IPS-NIHi11 (cell line): ENCODE measurements at places on chromosomes 1 and 21.

DNA sequence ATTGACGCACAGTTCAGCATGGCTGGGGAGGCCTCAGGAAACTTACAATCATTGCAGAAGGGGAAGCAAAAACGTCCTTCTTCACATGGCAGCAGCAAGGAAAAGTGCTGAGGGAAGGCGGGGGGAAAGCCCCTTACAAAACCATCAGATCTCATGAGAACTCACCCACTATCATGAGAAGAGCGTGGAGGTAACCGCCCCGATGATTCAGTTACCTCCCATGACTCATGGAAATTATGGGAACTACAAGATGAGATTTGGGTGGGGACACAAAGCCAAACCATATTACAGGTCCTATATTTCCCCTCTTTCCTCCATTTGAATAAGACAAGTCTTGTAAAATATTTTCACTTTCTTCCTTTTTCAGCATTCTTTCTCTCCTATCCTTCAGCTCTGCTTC lies 7.7 kb upstream of the TTLL7 start:
- no peak for DNase-seq

DNA sequence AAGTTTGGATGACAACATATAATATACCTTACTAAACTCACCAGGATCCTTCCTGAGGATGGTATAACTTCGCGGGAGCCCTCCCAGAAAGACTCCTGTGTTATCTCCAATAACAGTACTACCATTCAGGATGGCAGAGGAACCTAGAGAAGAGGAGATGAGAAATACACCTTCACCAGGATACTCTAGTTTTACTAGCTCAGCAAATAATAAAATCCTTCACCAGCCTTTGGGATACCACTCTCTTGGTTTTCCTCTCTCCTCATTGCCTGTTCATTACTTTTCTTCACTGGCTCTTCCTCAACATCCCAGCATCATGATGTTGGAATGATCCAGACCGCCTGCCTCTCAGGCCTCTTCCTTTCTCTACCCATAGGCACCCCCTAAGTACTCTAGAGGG lies 336.6 kb downstream of the USH2A start:
- no peak for DNase-seq

- no peak for DNase-seq
Observed at GRCh38 chr1:11324567-11325165, 51.7 kb downstream of the UBIAD1 start.

GRCh38 chr1:61452176-61453035 lies 272.5 kb downstream of the TM2D1 start:
- DNase-seq, result no peak

DNA sequence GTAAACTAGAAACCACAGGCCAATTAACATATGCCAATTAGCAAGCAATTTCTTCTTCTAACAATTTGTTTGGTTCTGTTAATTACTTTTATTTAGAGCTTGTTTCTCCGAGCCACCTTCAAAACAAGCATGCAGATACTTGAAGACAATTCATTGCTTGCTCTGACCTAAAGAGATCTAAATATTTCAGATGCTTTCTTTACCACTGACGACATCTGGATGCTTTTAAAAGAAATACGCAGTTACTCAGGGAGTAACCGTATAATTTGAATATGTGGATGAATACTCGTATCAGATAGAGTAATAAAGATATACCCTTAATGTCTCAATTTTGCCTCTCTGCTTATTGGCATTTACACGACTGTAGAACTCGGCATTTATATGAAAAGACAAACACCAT lies 390.0 kb downstream of the DISC1 start:
- no peak for DNase-seq

- DNase-seq, result no peak
Observed at GRCh38 chr1:55816456-55817426, 601.6 kb upstream of the USP24 start.

DNA sequence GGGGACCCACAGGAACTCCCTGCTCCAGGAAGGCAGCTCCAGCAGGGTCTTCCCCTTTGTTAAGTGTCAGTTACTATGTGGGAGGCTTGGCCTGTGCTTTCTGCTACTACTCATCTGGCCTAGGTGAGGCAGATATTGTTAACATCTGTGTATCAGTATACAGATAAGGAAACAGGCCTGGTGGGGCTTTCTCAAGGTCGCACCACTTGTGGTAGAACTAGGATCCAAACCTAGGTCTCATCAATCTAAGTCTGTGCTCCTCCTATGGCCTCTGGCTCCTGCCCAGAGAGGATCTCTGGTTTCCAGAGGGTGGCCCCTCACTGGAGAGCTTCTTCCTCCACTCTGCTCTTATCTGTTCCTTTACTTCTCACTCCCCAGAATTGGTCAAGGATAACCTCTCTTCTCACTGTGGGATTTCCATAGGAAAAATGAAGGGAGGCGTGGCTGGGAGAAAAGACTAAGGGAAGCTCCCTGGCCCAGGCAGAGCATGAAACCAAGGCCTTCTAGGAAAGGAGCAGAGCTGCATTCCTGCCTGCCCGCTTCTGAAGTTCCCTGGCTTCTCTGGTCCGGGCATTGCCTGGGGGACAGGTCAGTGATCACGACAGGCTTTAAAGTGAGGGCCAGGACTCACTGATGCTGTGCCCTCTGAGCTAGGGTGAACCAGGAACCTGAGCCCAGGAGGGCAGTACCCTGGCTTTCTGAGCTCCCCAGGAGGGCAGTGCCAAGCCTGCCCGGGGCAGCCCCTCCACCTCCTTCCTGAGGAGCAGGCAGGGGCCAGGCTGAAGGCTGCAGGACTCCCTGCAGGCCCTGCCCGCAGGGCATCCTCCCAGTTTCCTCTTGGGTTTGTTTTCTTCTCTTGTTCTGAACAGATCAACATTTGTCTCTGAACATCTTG lies 5.8 kb downstream of the KCNC4 start:
- DNase-seq, result no peak

GRCh38 chr1:67133177-67133576 lies 1.6 kb downstream of the C1orf141 start:
- no peak for DNase-seq

DNA sequence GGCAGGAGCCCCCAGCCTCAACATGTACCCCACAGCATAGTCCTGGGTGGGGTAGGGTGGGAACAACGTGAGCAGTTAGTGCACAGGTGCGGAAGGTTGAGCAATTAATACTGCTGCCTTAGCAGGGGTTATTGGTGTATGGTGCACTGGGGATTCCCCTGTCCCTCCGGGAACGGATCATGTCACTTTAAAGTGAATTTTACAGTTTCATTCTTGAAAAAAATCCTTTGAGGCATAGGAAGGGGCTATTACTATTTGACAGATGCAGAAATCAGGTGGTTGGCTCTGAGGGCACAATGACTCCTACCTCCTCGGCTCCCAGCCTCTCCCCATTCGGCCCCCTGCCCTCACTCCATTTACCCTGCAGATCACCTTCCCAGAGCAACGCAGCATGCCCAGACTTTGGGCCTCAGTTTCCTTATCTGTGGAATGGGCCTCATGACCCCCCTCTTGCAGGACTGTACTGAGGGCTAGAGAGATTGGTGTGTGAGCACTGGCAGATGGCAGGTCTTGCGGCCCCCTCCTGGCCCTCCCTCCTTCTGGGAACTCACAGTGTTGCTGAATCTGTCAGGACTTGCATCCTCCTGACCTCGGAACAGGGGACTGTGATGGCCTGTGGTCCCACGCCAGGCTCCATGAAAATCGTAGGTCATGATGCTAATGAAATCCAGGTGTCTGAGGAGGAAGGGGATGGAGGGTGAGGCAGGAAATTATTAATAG lies 5.1 kb upstream of the MYBPH start:
- no peak for DNase-seq

- peak; percentile 76 for DNase-seq
Observed at GRCh38 chr1:30111431-30111830, 612.0 kb downstream of the MATN1 start.
